ENCODE measurements at places on chromosomes 6 and 20. TPM values are rescaled to one million over a fixed set of nuclear protein-coding genes. Genes with fewer than 3 reads are reported as not detected.

DNA sequence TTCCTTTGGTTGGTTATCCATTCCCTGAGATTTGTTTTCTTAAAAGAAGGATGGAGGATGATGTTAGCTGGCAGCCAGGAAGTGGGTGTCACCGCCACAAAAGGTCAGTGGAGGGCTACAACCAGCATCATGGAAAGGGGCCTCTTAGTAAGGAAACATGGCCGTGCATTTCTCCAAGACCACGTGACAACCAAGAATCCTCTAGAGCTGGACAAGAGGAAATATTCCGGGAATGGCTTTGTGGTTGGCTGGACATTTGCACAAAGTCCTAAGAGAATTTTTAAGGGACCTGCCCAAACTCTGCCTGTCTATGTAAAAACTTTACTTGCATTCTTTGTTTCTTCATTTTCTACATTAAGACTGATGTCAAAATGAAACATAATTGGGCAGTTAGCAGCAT is 399.9 kb upstream of the MARCKS start:
- H3K4me3 ChIP-seq, result no peak overlapping the region
- peak overlapping the region; percentile 74 for H3K27ac ChIP-seq
- H3K4me1 ChIP-seq, result peaks cover 11% of the 10 kb centered on the region
- DNase-seq, result peak; percentile 81

GRCh38 chr6:33160728-33161344 is 31.4 kb downstream of the COL11A2 start:
- H3K27me3 ChIP-seq, result peaks cover 7% of the 10 kb centered on the region

- peak; percentile 94 for DNase-seq
- no peaks in the 10 kb centered on the region for H3K36me3 ChIP-seq
- no peak overlapping the region for H3K4me3 ChIP-seq
- no peak overlapping the region for H3K27ac ChIP-seq
These were observed 103.5 kb upstream of the SIRPG start for GRCh38 chr20:1761116-1761515.

DNA sequence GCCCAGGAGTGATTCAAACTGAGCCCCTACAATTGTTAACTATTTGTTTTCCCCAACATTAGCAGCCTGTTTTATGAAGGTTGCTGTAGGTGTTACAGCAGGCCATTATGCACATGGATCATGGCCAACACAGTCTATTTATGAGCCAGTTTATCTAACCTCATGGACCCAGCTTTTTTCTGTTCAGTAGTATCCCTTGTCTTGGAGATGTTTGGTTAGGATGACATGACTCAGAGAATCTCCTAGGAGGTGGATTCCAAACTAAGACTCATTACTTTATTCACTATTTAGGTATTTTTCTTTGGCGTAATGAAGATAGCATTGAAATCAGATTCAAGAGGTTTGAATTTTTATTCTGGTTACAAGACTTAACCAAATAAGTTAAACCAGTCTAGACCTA is 62.8 kb upstream of the TFB1M start:
- no peaks in the 10 kb centered on the region for H3K27me3 ChIP-seq
- H3K36me3 ChIP-seq, result no peaks in the 10 kb centered on the region
- no peak overlapping the region for H3K4me3 ChIP-seq
- H3K4me1 ChIP-seq, result peaks cover 8% of the 10 kb centered on the region

DNA sequence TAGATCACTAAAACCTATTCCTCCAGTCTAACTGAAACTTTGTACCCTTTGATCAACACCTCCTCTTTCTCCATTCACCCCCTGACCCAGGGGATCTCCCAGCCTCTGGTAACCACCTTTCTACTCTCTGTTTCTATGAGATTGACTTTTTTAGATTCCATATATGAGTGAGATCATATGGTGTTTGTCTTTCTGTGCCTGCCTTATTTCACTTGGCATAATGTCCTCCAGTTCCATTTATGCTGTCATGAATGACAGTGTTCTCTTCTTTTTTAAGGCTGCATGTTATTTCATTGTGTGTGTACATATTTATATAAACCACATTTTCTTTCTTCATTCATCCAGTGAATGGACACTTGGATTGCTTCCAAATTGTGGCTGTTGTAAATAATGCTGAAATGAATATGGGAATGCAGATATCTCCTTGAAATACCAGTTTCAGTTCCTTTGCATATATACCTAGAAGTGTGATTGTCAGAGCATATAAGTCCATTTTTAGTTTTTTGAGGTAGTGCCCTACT is 57.7 kb downstream of the DHX35 start:
- no peak overlapping the region for H3K27ac ChIP-seq
- 0 out of 2 replicates have a peak, but pooled peaks cover 1% of the 10 kb centered on the region for H3K4me1 ChIP-seq
- H3K27me3 ChIP-seq, result no peaks in the 10 kb centered on the region
- H3K4me3 ChIP-seq, result no peak overlapping the region
- peaks cover 29% of the 10 kb centered on the region for H3K36me3 ChIP-seq

- no peak for DNase-seq
- H3K4me1 ChIP-seq, result 0 out of 2 replicates have a peak, but pooled peaks cover 1% of the 10 kb centered on the region
- no peak overlapping the region for H3K4me3 ChIP-seq
- H3K36me3 ChIP-seq, result no peaks in the 10 kb centered on the region
These were observed 34.8 kb upstream of the PLCB1 start for GRCh38 chr20:8097307-8097706.

The DEFB132 gene
- total RNA-seq, result not detected
